NCI-H510A treated with DMSO at 0.1 percent for 48 hours (cell line): ENCODE measurements at places on chromosomes 6 and 20.

GRCh38 chr6:112337209-112337638 is 9.9 kb upstream of the RFPL4B start:
- DNase-seq: peak; percentile 20

- no peak for DNase-seq
Measured at GRCh38 chr20:63232235-63233060, 3.3 kb upstream of the BIRC7 start.

GRCh38 chr20:44700306-44700705 is 14.9 kb upstream of the CCN5 start:
- no peak for DNase-seq

- DNase-seq: no peak
Measured at GRCh38 chr20:58637466-58638213, 13.4 kb upstream of the STX16 start.

- no peak for DNase-seq
Measured at GRCh38 chr6:118281291-118281690, 266.8 kb upstream of the PLN start.

- peak; percentile 3 for DNase-seq
Measured at GRCh38 chr6:100664274-100665040, 199.7 kb upstream of the SIM1 start.

GRCh38 chr6:167244064-167244960 is 46.8 kb upstream of the UNC93A start:
- DNase-seq: no peak

GRCh38 chr6:45872827-45873365 is 142.8 kb downstream of the CLIC5 start:
- no peak for DNase-seq

DNA sequence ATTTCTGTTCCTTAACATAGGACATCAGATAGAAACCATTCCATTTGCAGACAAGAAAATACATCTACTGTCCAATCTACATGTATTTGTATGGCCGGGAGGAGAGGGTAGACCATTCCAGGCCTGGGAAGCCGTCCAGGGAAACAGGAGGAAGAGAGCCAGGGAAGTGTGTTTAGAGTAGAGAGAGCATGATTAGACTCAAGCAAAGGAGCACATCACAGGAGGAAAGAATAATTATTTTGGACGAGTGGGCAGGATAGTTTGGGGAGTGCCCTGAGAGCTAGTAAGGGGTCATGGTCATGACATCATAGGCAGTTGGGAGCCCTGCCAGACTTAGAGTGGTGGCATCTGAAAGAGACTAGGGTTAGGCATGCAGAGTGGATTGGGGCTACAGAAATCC is 250.0 kb downstream of the HIVEP2 start:
- no peak for DNase-seq

DNA sequence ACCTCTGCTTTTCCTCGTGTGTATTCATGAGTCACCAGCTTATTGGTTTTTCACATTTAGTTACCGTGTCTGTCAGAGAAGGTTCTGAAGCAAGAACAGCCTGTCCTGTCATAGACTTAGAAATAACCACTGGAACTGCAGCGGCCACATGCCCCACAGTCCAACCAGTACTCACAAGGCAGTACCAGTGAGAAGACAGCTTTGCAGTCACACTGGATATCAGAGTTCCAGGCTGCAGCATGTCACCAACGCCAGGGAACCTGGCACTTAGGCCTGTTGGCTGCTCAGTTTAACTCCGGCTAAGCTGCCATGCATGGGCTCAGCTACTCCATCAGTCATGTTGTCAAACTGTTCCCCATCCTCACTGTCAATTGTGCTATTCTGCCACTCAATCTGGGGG is 40.1 kb downstream of the ADNP start:
- no peak for DNase-seq
